Activated naive CD4-positive, alpha-beta T cell treated with anti-CD3 and anti-CD28 coated beads, Interleukin-2, amount 10 ng/mL, durations not matched to agents 7 days and 5 days (primary cell): ENCODE measurements at places on chromosomes 1 and 21.

DNA sequence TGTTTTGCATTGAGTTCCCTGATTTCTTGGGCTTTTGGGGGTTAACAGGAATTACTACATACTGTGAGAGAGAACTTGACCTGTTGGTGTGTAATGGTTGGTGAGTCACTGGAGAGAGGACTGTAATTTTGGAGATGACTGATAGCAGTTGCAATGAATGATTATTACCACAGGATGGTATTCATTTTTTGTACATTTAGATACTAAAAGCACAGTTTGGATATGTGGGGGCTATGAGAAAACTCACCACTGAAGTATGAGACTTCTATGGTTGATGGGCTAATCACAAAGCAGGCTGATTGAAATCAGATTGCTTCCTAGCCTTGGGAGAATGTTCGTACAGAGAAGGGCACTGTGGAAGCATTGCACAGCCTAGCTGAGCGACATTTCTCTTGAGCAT is 1571.3 kb upstream of the PRMT6 start:
- DNase-seq, result no peak

- DNase-seq, result no peak
Measured at GRCh38 chr1:230387296-230387695, 38.8 kb downstream of the PGBD5 start.

DNA sequence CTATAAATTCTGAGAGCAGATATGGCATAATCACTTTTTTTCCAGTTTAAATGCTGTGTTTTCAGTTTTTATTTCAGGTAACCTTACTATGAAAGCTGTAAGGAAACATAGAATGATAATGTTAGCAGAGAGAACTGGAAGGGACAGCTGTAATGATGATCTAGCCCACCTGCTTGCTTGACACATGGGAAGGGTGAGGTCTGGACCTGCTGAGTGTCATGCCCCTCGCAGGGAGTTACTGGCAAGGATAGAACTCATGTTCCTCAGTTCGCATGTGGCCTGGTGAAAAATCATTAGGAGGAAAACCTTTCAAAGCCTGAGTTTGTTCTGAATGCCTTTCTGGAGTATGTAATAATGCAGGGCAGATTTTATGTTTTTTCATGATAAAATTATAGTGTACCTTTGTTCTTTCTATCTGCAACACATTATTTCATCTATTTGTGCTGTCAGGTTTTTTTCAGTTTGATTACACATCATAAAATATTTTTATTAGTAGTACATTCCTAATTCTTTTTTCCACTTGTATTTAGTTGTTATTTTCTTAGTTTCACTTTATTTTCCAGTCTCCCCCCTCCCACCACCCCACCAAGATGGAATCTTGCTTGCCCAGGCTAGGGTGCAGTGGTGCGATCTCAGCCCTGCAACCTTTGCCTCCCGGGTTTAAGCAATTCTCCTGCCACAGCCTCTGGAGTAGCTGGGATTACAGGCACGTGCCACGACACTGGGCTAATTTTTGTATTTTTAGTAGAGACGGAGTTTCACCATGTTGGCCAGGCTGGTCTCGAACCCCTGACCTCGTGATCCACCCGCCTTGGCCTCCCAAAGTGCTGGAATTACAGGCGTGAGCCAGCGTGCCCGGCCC is 8.0 kb downstream of the DDI2 start:
- no peak for DNase-seq

GRCh38 chr1:107141491-107142126 is 770 bp downstream of the NTNG1 start:
- no peak for DNase-seq
